ENCODE measurements at places on chromosomes 11 and 22. TPM values are rescaled to one million over a fixed set of nuclear protein-coding genes. Genes with fewer than 3 reads are reported as not detected.

Gene OR5D16
- not detected for total RNA-seq

Gene SLC37A2
- 6.5 TPM for total RNA-seq

Gene C22orf31
- total RNA-seq, result not detected

Gene CHADL
- total RNA-seq, result 1.4 TPM

Gene CCDC134
- total RNA-seq, result 11.2 TPM

Gene GAL3ST1
- 0.11 TPM for total RNA-seq

Gene KLHL22
- 45.9 TPM for total RNA-seq

Gene PELI3
- 19.4 TPM for total RNA-seq

Gene PTPRCAP
- total RNA-seq, result 0.44 TPM

Gene FADD
- total RNA-seq, result 79.7 TPM

Gene DDT
- 79.0 TPM for total RNA-seq

Gene NLRX1
- total RNA-seq, result 15.2 TPM

Gene PRDX5
- total RNA-seq, result 411 TPM

Gene OR6T1
- total RNA-seq, result not detected

Gene MOV10L1
- 5.1 TPM for total RNA-seq

Gene PLEKHB1
- 2.5 TPM for total RNA-seq

Gene SCYL1
- total RNA-seq, result 78.7 TPM

Gene SPI1
- total RNA-seq, result not detected

Gene HTR3B
- total RNA-seq, result not detected

Gene APOA5
- total RNA-seq, result not detected

Gene TST
- total RNA-seq, result 31.9 TPM

Gene HBD
- 0.77 TPM for total RNA-seq

Gene APOA4
- not detected for total RNA-seq

Gene OR2AG2
- total RNA-seq, result 0.55 TPM

Gene CD3G
- 0.12 TPM for total RNA-seq

Gene HBG1
- total RNA-seq, result not detected

Gene TTLL1
- total RNA-seq, result 9.6 TPM

Gene HTR3A
- under 0.01 TPM for total RNA-seq

Gene CD248
- total RNA-seq, result 103 TPM

Gene MMP10
- total RNA-seq, result 1.2 TPM

Gene OR8I2
- total RNA-seq, result not detected

Gene TMPRSS4
- not detected for total RNA-seq

Gene TOLLIP
- 28.4 TPM for total RNA-seq

Gene GAB4
- not detected for total RNA-seq

Gene MS4A3
- not detected for total RNA-seq

Gene JAML
- under 0.01 TPM for total RNA-seq

All from uterine smooth muscle cell (primary cell).